Cardiac septum (tissue), 1 donor: ENCODE measurements at places on chromosomes 11 and 22. TPM values are rescaled to one million over a fixed set of nuclear protein-coding genes. Genes with fewer than 3 reads are reported as not detected.

- DNase-seq, result peak; percentile 43
Measured at GRCh38 chr22:47601666-47602065, 839.2 kb downstream of the TBC1D22A start.

GRCh38 chr11:24645563-24645962, 148.7 kb downstream of the LUZP2 start:
- DNase-seq, result no peak

GRCh38 chr11:1293619-1294015, 15.8 kb downstream of the TOLLIP start:
- peak; percentile 73 for DNase-seq

DNA sequence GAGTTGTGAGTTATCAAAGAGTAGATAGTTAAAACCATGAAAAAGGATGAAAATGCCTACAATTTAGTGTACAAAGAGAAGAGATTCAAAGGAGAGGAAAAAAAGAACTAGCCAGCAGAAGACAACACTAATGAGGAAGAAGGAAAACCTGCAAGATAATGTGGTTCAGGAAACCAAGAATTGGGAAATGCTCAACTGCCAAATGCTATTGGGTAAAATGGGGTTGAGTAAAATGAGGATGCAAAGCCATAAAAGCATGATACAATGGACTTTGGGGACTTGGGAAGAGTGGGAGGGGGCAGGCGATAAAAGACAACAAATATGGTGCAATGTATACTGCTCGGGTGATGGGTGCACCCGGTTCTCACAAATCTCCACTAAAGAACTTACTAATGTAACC, 7.6 kb upstream of the OR52K2 start:
- DNase-seq, result no peak

- DNase-seq, result no peak
Measured at GRCh38 chr11:42465623-42466022, 846.2 kb upstream of the API5 start.

DNA sequence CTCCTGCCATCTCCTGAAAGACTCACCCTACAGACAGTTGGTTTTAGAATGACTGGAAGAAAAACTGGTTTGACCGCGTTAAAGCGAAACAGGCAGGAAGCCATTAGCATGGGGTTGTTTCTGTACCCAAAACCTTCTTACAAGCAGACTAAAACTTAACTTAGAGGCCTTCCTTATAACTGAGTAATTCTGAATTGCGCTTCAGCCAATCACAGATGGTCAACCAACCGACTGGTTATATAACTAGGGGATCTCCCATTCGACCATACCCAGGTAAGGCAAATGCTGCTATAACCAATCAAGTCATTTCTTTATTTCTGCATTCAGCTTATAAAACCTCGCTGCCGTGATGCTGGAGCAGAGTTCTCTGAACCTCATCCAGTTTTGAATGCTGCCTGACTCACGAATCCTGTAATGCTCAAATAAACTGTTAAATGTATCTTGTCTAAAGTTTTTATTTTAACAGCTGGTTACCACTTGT, 87.8 kb upstream of the DRD2 start:
- DNase-seq, result no peak

DNA sequence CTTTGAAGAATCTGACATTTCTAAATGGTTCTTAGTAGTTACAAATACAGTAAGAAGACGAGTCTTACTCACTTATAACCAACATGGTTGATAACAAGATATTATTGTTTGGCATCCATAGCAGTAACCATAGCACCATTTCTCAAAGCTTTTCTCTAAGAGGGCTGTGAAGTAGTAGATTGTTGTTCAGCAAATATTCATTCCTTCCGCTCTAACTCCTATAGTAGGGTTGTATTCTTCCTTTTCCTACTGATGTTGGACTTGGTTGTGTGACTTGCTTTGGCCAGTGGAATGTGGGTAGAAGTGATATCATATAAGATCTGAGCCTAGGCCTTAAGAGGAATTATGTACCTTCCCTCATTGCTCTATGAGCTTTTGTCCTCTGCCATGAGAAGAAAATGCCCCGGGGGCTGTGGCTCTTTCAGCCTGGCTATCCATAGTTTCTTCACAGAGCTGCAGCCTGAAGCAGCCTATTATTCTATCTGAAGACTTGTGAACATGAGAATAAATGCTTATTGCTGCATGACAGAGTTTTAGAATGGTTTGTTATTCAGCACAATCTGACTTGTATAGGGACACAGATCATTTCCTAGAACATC, 28.9 kb upstream of the ZBED5 start:
- no peak for DNase-seq

DNA sequence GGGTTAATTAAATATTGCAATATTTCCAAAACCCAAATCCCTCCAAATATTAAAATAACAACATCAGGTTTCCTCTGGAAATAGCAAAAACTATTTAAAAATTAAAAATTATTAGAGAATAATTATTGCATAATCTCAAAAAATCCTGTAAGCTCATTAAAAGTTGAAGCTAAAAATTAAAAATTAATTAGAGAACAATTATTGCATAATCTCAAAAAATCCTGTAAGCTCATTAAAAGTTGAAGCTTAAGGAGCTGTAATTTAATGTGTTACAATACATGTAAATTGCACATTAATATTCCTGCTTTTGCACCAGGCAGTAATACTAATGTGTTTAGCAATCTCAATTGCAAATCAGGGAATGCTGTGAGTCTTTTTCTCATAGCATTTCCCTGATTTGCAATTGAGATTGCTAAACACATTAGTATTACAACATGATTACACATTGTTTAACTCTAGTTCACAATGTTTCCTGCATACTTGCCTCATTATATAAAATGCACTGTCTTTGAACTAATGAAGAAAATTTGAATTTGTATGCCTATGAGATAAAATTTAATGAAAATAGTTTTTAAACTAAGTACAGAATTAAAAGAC, 247.7 kb downstream of the GUCY1A2 start:
- no peak for DNase-seq

DNA sequence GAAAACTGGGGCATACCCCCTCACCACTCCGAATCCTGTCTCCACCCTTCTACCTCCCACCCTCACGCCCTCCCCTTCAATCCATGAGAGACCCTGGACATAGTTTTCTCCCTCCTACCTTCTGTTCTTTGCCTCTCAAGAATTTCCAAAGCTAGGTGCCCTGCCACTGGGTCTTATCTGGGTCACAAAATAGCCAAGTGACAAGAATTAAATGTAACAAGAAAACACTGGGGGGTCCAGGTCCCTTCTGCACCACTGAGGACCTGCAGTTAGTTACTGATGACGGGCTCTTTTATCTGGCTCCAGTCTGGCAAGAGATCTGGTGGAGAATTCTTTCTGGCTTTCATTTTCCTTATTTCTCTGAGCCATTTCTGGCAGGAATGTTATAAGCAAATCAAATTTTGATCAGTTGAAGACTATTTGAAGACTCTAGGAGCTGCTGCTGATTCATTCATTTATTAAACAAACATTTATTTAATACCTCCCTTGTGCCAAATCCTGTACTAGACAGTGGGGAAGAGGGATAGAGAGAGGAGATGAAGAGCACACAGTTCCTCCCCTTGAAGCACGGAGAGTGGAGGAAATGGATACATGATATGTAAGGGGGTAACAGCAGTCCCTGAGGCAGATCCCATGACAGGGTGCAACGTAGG, 135.2 kb downstream of the RRAS2 start:
- no peak for DNase-seq

DNA sequence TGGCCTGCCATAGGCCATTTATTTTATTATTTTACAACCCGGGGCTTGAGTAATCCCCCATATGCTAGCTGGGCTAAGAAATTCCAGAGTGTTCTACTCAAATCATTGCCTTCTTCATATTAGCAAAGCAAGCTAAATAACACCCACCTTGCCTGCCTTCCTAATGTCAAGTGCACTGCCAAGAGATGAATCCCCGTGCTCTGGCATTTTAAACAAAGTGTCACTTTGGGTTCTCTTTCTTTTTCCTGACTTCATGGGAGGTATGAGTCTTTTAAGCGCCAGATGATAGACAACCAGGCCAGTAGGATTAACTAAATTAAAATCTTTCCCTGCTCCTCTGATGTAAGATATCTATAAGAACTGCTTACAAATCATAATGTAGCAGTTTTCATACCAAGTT, 4.5 kb downstream of the MPPED2 start:
- DNase-seq, result no peak

DNA sequence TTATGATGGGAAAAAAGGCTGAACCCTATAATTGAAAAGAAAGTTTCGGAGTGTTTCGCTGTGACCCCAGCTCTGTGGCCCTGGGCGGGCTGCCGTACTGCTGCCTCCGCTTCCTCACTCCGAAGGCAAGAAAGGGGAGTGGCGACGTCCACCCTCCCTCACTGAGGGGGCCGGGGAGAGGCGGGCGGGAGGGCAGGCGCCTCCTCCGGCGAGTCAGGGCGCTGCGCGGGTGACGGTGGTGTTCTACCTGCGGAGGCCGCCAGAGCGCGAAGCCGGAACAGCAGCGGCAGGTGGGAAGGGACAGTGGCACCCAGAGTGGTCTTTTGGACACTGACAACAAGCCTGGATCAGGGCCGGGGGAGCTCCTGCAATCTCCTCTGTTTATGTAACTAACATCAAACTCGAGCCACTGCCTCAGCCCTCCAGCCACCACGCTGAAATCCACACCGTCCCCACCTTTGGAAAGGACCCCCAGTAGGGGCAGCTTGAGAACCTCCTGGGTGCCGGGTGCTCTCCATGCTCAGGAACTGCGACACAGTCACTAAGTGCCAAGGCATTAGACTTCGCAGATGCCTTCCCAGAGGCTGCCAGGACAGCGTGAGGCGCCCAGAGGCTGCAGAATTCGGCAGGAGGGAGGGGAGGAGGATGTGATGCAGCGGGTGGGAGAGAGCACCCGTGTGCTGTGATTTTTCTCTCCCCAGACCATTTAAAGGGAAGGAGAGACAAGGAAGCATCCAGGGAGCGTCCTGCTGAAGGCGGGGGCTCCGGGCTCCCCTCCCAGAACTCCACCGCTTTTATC, 25.5 kb downstream of the BID start:
- no peak for DNase-seq

GRCh38 chr11:32059686-32060462, 31.0 kb upstream of the RCN1 start:
- no peak for DNase-seq

- DNase-seq, result no peak
Measured at GRCh38 chr11:111297696-111298095, 650 bp upstream of the POU2AF3 start.

GRCh38 chr11:133785795-133786340, 59.4 kb downstream of the SPATA19 start:
- DNase-seq, result no peak

DNA sequence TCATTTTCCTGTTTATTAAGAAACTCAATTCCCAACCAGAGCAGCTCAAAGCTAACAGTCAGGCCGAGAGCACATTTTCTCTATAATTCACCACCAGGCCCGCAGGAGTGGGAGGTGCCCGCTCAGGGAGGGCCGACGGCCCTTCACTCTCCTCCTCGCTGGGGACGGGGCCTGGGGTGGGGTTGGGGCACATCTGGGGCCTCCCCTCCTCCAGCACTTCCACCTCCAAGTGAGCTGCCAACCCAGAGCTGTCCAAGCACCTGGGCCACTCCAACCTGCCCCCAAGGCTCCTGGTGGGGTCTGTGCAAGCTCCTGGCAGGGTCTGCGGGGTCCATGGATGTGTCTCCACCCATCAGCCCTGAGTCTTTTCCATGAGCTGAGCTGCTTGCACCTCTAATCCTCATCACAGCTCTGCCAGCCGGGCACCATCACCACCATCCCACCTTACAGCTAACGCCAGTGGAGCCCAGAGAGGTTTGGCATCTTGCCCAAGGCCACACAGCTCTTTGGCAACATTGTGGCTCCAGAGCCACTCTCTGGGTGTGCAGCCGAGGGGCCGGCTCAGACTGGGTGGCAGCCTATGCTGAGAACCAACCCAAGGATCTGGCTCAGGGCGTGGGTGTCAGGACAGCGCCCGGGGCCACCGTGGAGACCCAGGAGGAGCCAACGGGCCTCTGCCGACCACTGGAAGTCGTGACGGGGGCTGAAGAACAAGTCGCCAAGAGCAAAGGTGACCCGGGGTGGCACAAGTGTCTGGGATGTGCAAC, 193.5 kb downstream of the BRD1 start:
- no peak for DNase-seq

DNA sequence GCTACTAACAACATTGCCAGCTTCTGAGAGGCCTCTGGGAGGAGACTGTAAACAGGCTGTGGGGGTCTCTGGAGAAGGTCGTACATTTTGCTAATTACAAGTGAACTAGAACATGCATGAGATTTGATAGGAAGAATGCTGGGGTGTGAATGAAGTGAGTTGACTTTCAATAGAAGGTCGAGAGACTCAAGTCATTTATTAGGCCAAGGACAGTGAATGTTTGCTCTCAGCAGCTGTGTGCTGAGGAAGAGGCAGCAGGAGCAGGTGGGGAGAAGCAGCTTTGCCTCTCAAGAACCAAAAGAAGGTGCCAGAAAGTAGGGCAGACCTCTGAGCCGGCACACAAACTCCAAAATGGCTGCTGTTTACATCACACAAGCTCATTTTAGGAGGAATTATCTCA, 91.7 kb downstream of the PIWIL4 start:
- no peak for DNase-seq

DNA sequence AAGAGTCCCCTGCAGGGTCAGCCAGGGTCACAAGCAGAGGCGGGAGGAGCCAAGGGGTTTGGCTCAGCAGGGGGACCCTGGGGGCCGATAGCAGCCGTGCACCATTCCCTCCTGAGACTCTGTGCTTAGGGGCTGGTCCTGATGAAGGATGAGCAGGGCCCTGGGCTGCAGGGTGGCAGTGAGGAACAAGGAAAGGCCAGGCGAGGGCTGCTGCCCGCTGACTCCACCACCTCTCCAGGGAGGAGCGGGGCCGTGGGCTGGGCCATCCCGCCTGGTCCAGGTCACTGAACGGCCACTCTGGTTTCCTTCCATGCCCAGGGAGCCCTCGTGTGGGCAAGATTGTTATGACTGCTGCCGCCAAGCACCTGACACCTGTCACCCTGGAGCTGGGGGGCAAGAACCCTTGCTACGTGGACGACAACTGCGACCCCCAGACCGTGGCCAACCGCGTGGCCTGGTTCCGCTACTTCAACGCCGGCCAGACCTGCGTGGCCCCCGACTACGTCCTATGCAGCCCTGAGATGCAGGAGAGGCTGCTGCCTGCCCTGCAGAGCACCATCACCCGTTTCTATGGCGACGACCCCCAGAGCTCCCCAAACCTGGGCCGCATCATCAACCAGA, 9.2 kb upstream of the NDUFS8 start:
- no peak for DNase-seq

GRCh38 chr22:19760951-19761724, 560 bp downstream of the TBX1 start:
- no peak for DNase-seq

GRCh38 chr11:117913736-117914397, 15.3 kb downstream of the TMPRSS13 start:
- peak; percentile 68 for DNase-seq

The PLAAT3 gene
- 109 TPM for total RNA-seq

The PRG3 gene
- not detected for total RNA-seq

The SLC6A5 gene
- total RNA-seq, result not detected

The MAPK8IP2 gene
- total RNA-seq, result 0.48 TPM

The TMEM126B gene
- total RNA-seq, result 45.2 TPM

The DDTL gene
- 3.5 TPM for total RNA-seq

The CERK gene
- 60.0 TPM for total RNA-seq

The SCN4B gene
- 17.0 TPM for total RNA-seq

The HEPN1 gene
- total RNA-seq, result not detected

The RNASEH2C gene
- 48.8 TPM for total RNA-seq

The FGF4 gene
- total RNA-seq, result not detected
